ENCODE measurements at places on chromosomes 1 and 21.

DNA sequence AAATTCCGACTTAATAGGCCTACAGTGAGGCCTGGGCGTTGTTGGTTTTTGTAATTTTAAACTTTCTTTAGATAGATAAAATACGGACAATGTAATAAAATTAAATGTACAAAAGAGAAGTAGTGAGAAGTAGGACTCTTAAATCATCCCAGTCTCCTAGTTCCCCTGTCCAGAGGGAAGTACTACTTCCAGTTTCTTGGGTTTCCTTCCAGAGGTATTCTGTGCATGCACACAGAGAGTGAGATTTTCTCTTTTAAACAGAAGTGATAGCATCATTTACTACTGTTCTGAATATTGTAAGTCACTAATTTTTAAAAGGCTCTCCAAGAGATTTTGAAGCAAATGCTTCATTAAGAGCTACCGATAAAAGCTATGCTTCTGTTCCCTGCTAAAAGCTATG lies 7.2 kb upstream of the FNBP1L start:
- no peak for DNase-seq

GRCh38 chr21:36470294-36470693 lies 9.6 kb downstream of the CLDN14 start:
- no peak for DNase-seq

GRCh38 chr1:46368791-46369190 lies 25.3 kb upstream of the FAAH start:
- no peak for DNase-seq

DNA sequence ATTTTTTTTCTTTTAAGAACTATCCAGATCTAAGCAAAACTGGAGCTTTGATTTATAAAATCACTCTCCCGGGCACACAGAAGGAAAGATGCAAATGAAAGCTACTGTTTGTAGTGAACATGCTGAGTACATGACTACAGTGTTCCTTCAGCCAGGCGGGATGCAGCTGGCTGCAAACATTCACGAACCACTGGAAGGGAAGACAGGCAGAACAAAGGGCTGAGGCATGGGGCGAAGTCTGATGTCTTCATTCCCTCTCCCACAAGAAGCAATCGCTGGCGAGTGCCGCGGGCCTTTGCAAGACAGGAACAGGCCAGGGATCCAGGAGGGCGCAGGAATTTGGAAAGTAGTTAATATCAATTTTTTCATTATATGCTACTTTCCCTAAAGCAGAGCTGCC lies 257.9 kb upstream of the AJAP1 start:
- DNase-seq = no peak

DNA sequence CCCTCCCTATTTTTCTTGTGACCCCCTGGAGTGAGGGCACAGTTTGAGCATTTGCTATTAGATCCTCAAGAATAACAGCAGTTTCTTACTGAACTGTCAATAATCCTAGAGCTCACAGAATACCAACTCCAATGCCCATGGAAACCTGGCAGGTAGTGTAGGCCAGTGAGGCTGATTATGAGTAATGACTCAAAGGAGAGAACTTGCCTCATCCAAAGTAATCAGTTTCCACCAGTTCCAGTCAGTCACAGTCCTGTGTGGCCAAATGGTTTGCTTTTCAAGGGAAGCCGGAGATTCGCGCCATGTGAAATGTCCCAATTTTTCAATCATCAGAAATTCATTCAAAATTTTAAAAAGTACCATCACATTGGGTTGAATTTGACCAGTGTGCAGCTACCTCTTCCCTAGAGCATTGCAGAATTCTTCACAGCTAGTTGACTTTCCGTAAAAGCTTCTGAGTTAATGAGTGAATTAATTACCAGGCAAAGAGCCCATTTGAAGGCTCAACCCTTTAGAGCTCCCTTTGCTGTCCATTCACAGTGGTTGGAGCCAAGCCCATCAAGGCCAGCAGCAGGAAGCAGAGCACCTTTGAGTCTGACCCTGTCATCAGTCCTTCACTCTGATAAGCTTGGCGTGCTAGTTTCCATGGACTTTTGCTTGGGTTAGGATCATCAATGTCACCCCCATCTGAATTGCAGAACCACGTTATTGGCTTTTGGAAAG lies 170.3 kb downstream of the KAZN start:
- no peak for DNase-seq

DNA sequence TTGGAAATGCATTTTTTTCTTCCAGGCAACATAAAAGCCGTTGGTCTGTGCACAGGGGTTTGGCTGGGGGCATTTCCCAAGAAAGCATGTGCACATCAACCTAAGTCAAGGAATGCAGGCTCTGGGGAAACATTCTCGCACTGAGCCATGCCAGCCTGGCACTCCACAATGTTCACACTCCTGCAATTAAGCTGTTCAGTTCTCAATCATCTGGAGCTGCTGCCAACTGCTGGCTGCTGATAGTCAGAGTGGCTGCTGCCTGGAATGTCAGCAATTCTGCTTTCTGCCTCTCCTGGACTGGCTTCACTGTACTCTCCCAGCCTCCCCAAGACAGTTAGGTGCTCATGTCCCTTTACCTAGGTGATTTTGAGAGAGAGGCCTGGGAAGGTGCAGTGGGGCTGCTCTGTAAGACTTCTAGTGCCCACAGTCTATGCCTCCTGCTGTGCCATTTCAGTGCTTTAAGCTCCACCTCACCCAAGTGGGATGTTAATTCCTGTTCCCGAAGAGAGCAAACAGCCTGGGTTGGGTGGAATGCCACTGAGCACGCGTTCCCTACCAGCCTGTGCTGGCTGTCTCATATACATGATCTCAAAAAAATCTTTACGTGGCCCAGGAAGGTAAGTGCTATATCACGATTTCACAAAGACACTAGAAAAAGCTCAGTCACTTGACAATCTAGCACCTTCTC lies 131.7 kb downstream of the BRINP2 start:
- DNase-seq = no peak

DNA sequence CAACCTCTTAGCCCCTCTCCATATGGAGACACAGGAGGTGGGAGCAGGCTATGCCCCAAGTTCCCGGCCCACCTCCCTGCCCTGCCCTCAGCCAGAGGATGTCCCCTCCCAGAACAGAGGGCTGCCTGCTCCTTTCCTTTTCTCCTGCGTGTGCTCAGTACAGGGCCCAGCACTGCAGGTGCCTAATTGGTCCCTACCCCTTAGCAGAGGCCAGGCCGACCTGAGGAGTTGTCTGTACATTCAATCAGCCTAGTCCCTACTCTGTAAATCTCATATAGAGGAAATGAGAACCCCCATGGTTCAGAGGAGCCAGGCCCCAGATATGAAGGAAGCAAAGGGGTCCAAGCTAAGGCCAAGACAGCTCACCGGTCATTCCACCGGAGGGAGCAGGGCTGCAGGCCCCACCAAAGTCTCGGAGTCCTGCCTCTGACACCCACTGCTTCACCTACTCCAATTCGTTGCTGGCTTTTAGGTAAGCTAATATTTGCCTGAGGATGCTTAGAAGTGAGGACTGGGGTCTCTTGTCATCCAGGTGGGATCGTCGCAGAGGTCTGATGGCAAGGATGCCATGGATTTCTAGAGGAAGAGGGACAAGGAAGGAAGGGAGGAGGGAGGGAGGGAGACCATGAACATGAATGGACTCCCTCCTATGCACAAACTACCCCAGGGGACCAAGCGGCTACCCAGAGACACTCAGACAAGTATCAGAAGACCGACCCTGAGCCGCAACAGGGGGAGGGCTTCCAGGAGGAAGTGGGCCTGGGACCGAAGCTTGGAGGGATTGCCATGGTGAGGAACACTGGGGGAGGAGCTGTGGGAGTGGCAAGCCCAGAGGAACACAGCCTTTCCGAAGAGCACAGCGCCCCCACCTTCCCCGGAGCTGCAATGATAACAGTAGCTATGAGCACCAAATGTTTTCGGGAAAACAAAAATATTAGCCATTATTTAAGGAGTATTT lies 30.4 kb upstream of the FOXO6 start:
- DNase-seq = no peak

GRCh38 chr1:217687511-217687910 lies 56.4 kb downstream of the SPATA17 start:
- DNase-seq = no peak

GRCh38 chr1:115717541-115717940 lies 51.0 kb downstream of the CASQ2 start:
- peak; percentile 7 for DNase-seq

Data from fibroblast of gingiva (primary cell).